ENCODE measurements at places on chromosomes 6 and 20.

DNA sequence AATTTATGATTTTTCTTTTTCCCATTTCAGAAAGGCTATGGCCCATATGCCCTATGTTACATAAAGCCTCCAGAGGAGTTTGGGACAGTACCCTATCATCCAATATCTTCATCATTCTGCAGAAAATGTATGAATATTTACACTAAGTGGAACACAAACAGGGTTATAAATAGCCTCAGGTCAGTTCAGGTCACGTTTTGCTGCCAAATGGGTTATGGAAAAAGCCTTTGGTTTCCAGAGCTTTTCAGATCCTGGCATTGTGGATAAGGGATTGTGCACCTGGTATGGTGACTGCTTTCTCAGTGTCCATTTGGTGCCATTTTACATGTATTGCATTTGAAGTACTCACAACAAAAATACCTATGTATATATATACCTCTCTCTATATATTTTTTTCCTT lies 29.4 kb downstream of the UTRN start:
- DNase-seq = no peak

DNA sequence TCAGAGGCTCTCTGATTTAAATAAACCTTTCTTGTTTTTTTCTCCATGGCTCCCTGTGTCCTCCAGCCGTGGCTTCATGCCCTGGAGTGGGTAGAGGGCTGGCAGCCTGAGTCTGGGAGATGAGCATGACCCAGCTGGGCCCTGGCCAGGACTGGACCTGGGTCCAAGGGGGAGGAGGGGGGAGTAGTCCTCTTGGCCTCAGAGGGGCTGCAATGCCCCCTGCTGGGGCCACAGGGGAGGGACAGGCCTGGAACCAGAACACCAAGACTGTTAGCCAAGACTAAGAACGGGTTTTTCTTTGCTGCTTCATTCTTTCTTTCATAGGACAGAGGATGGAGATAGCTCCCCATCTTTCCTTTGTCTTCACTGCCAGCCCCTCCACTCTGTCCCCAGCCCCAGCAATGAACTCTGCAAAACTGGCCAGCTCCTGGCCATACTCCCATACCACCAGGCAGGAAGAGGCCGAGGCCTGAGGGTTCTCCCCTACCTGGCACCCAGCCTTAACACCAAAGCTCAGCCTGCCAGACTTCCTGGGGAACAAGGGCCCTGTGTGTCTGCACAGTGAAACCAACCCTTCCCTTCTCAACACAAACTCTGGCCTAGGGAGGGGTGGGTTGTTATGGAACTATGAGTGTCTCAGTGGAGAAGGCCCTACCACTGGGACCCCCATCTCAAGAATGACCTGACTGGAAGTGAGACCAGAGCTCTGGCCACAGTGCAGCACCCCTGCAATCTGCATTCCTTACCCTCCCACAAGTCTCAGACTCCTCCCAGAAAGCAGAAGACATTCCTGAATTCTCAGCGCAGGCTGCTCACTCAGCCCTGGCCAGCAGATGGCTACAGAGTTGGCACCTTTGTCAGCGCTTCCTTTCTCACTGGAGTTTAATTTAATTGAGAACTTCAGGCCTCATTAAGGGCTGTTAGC lies 11.0 kb downstream of the SLC29A1 start:
- DNase-seq = no peak

- DNase-seq = no peak
Measured at GRCh38 chr6:96410467-96410866, 111.1 kb upstream of the UFL1 start.

DNA sequence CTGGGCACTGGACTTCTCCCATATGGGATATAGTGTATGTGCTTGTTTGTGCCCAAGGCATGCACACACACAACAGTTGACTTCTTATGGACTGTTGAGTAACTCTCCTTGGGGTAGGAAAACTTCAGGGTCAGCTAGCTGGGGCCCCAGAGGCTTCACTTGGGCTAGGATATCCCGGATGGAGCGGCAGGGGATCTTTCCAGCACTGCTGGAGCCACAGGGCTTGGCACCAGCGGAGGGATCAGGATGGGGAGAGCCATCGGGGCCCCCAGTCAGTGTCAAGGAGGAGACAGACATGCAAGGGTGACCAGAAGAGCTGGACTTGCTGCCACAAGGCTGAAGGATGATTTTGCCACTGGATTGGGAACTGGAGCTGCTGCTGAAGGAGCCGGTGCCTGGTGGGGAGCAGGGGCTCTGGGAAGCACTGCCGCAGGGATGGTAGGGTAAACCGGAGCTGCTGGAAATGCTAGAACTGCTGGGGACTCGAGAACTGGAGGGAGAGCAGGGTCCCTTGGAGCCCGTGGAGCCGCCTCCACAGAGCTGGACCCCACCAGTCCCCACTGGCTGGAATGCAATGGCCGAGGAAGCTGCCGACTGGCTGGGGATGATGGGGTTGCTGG lies 1.5 kb downstream of the PSORS1C1 start:
- no peak for DNase-seq

- DNase-seq = no peak
Measured at GRCh38 chr6:113782636-113783035, 74.5 kb upstream of the MARCKS start.

- DNase-seq = no peak
Measured at GRCh38 chr6:130900913-130901312, 73.7 kb downstream of the SMLR1 start.

GRCh38 chr20:35206802-35207201 lies 19.7 kb upstream of the MMP24 start:
- no peak for DNase-seq

GRCh38 chr6:2502998-2503674 lies 247.6 kb downstream of the MYLK4 start:
- DNase-seq = no peak

- DNase-seq = no peak
Measured at GRCh38 chr6:16511040-16511660, 250.1 kb downstream of the ATXN1 start.

DNA sequence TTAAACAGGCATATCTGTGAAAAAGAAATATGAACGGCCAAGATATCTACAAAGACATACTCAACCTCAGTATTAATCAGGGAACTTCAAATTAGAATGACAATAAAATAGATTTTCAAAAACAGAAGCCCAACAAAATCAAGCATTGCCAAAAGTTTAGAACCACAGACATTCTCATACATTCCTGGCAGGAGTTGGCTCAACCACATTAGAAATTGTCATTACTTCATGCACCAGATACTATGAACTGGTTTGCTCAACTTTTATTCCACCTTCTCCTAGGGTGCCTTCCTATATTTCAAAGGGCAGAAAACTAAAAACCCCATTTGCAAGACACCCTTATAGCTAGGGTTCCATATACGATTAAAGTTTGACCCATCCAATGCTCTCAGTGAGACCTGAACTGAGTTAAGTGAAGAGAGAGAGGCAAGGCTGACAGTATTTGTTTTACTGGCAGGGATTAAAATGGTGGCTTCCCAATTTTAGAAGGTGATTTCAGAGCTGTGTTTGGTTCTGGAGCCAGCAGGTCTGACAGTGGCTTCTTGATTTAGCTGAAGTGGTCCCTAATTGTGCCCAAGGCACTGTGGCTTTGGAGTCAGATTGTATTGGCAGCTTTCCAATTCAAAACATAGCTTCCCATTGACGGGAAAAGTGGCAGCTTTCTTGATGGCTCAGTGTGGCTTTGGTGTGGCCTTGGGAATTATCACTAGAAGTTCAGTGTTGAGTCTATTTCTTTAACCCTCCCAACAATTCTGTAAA lies 77.1 kb upstream of the CDYL start:
- DNase-seq = no peak

GRCh38 chr6:131979515-131980337 lies 28.6 kb upstream of the CCN2 start:
- no peak for DNase-seq

GRCh38 chr6:162670345-162670744 lies 57.2 kb downstream of the PRKN start:
- DNase-seq = no peak

DNA sequence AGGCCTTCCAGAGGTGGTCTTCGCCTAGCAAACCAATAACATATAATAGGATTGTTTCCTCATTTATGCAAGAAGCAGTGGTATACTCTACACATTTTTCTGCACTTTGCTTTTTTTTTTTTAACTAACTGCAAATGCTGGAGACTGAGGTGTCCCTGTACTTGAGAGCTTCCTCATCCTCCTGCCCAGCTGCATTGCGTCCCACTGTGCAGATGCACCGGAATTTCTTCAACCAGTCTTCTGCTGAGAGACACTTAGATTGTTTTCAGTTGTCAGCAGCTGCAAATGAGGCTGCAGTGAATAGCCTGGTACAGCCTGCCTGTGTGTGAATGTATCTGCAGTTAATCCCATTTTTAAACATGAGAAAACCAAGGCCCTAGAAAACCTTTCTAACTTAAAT lies 11.5 kb downstream of the FGD2 start:
- no peak for DNase-seq

GRCh38 chr6:129314575-129314974 lies 395.4 kb downstream of the ARHGAP18 start:
- no peak for DNase-seq

- no peak for DNase-seq
Measured at GRCh38 chr20:63708301-63709148, 686 bp downstream of the ZGPAT start.

DNA sequence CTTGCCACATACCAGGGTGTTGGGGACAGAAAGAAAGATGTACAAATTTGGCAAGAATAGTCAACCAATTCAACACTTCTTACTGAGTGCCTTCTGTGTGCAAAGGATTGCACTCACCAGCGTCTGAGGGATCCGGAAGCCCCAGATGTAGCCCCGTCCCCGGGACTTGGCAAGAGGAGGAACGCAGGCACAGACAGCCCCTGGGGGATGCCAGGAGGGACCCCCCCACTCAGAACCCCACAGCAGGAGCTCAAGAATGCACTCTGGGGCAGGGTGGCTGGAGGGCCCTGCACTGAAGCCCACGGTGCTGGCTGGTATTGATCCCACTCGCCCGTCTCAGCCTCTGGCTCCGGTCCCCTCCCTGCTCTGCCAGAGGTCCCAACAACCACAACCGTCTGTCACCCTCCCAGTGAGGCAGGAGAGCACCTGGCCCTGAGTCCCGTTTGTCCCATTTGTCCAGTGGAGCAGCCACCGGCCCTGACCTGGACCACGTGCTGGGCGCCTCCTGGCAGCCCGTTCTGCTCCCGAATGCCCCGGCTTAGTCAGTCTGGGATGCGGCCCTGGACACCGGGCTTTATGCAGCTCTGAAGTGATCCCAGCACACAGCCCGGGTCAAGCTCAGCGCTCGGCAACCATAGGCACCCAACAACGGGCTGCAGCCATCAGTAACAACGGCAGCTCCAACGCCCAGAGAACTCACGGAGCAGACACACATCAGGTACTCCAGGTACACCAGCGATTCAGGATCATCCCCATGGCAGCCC lies 128.7 kb downstream of the DLL1 start:
- DNase-seq = no peak

GRCh38 chr20:37202267-37202943 lies 23.1 kb upstream of the MROH8 start:
- DNase-seq = no peak

DNA sequence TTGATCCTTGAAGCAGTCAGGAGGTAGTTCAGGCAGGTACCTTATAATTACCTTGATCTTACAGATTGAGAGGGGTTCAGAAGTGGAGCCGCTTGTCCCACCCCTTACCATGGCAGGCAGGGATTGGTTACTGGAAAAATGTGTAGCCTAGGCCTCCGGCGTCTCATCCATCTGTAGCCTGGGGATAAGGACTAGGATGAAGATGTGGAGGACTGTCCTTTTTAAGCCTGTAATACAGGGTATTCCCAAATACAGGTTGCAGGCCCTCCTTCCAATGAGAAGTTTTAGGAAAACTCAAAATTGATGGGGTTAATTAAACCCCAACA lies 2.8 kb downstream of the HMGA1 start:
- DNase-seq = no peak

DNA sequence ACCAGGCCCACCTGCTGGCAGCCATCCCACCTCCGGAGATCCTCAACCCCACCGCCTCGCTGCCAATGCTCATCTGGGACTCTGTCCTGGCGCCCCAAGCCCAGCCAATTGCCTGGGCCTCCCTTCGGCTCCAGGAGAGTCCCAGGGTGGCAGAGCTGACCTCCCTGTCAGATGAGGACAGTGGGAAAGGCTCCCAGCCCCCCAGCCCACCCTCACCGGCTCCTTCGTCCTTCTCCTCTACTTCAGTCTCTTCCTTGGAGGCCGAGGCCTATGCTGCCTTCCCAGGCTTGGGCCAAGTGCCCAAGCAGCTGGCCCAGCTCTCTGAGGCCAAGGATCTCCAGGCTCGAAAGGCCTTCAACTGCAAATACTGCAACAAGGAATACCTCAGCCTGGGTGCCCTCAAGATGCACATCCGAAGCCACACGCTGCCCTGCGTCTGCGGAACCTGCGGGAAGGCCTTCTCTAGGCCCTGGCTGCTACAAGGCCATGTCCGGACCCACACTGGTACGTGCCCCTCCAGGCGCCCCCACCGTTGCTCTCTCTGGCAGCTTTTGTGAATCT lies 1.1 kb downstream of the SNAI1 start:
- DNase-seq = no peak

DNA sequence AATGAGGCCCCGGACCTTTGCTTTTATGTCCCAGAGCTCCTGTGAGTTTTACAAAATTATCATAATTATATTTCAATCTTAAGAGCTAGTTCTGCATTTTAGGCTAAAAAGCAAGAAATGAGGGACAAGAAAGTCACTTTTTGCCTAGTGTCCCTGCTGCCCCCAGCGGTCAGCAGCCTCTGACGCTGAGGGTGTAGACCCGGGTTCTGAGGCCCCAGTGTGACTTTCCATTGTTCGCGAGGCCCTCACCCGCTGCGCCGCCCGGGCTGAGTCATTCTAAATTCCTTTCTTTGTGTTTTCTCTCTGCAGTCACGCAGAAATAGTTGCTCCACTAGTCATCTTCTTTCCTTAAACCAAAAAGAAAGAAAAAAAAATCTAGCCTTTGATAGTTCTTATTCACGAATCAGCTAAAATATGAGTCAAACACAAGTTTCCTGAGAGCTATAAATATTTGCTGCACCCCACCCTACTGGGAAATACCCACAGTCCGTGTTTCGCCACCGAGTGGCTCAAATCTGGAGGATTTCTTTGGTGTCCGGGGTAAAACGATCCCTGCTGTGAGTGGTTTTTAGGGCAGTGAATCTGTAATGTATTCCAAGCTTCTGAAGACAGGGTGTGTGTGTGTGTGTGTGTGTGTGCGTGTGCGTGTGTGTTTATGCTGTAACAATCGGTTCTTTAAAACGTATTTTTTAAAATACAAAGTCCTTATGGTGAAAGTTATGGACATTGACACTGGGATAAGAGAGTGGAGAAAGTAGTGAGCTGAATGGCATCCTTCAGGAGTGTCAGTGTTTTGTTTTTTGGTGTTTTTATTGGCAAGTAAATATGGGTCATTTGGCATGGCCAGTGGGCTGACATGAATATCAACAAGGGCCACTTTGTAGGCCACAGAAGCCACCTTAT lies 59.7 kb upstream of the EEF1A1 start:
- DNase-seq = peak; percentile 27

DNA sequence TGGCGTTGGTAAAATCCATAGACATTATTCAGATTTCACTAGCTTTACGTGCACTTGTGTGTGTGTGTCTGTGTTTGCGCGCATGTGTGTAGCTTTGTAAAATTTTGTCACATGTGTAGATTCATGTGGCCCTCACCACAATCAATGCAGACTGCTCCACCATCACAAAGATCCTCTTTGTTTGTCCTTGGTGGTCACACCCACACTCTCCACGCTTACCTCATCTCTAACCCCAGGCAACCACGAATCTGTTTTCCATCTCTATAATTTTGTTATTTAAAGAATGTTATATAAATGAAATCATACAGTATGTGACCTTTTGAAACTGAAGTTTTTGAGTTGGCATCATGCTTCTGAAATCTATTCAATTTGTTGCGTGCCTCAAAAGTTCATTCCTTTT lies 58.5 kb downstream of the GRM1 start:
- DNase-seq = no peak
